ENCODE measurements at places on chromosomes 3 and 15.

DNA sequence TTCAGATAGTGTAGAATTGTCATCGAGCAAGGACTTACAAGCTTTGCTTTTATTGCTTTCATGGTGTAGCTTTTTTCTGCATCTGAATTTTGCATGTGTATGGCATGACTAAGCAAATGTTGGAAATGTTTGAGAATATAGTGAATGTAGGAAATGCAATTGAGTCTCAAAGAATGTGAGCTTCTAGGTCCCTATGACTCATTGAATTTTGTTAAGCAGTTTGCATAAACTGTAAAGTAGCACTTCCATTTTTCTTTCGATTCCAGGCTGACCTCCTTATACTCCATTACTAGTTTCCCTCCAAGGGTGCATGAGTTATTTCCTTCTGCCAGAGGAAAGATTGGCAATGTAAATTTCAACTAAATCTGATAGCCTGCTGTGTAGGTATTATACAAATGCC, 619.2 kb downstream of the DIPK2A start:
- no peak for DNase-seq

GRCh38 chr15:98842973-98843285, 164.7 kb downstream of the PGPEP1L start:
- no peak for DNase-seq

DNA sequence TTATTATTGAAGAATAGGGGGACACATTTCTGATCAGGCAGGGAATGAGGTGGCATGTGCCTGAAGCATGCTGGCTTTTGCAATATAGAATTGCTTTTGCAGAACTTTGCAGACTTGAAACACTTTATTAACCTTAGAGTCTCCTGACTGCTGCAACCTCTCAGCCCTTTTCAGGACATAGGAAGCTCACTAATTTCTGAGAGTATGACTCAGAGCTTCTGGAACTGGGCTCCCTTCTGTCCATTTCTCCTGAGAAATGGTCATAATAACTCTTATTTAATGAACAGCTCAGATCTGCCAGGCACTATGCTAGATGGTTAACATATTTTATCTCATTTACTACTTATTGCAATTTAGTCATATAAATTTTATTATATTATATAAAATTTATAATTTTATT, 38.6 kb upstream of the DGKG start:
- DNase-seq: no peak

GRCh38 chr3:126533506-126533905, 9.6 kb downstream of the CHST13 start:
- no peak for DNase-seq

DNA sequence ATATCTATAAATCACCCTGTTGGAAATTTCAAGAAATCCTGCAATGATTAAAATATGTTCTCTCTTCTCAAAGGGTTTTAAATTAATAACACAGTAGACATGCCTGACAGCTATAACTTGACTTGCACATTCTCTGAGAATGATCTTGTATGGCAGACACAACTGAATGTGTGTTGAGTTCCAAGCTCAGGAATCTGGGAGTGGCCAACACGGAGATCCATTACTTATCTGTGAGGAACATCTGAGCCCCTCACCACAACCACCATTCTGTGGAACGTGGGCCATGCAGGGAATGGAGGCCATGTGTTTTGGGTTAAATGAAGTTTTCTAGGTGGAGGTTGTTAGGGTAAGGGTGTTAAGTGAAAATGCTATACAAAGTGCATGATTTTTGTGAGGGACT, 105.3 kb upstream of the CHMP2B start:
- DNase-seq: no peak

- DNase-seq: no peak
These were observed 22.4 kb downstream of the CIAO2A start for GRCh38 chr15:64070965-64071851.

- no peak for DNase-seq
These were observed 199.8 kb upstream of the TLE3 start for GRCh38 chr15:70297465-70298058.

- no peak for DNase-seq
These were observed 78.3 kb upstream of the MLF1 start for GRCh38 chr3:158492685-158493084.

DNA sequence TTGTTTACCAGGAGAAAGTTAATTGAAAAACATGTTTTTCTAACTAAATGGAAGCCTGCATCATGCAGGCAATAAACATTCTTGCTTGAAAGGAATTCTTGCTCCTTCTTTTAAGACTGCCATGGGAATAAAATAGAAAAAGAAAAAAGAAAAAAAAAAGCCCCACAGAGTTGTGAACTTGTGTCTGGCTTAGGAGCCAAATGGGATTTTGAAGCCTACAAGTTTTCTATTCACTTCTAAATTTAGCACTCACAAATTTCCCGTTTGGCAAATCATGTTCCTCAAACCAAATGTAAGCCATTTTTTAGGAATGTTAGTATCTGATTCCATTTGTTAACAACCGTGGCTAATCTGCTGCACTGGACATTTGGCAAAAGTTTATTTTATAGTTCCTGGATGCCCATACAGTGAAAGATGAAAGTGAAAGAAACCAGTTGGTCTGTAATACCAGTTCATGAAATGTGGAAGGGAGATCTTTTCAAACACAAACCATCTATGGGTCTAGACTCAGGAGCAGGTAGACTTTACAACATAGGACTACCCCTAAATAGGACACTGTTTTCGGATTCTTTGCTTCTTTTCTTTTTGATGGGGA, 133.8 kb upstream of the GMNC start:
- no peak for DNase-seq

GRCh38 chr3:173199568-173199967, 58.5 kb upstream of the SPATA16 start:
- no peak for DNase-seq

- no peak for DNase-seq
These were observed 8.8 kb upstream of the GOLGA8J start for GRCh38 chr15:30073915-30074314.

GRCh38 chr3:42655980-42656679, 2.6 kb downstream of the ZBTB47 start:
- DNase-seq: no peak

- no peak for DNase-seq
These were observed 179.1 kb downstream of the WDR72 start for GRCh38 chr15:53580366-53580765.

GRCh38 chr3:195888981-195889869, 19.1 kb downstream of the TNK2 start:
- no peak for DNase-seq

GRCh38 chr3:128054367-128054766, 2.1 kb downstream of the SEC61A1 start:
- no peak for DNase-seq

- no peak for DNase-seq
These were observed 17.1 kb downstream of the HEXA start for GRCh38 chr15:72358650-72359171.

GRCh38 chr3:140441006-140441405, 236.9 kb upstream of the TRIM42 start:
- DNase-seq: no peak

- DNase-seq: no peak
These were observed 6.0 kb downstream of the NIT2 start for GRCh38 chr3:100340527-100340926.

- no peak for DNase-seq
These were observed 162.4 kb downstream of the GHSR start for GRCh38 chr3:172285844-172286243.

GRCh38 chr15:90058308-90058707, 44.0 kb downstream of the IDH2 start:
- no peak for DNase-seq

- DNase-seq: no peak
These were observed 109.9 kb downstream of the TBC1D5 start for GRCh38 chr3:17632401-17633100.

- DNase-seq: no peak
These were observed 379.0 kb downstream of the TIGIT start for GRCh38 chr3:114672692-114673447.

GRCh38 chr15:98514034-98514622, 134.2 kb upstream of the IGF1R start:
- no peak for DNase-seq

DNA sequence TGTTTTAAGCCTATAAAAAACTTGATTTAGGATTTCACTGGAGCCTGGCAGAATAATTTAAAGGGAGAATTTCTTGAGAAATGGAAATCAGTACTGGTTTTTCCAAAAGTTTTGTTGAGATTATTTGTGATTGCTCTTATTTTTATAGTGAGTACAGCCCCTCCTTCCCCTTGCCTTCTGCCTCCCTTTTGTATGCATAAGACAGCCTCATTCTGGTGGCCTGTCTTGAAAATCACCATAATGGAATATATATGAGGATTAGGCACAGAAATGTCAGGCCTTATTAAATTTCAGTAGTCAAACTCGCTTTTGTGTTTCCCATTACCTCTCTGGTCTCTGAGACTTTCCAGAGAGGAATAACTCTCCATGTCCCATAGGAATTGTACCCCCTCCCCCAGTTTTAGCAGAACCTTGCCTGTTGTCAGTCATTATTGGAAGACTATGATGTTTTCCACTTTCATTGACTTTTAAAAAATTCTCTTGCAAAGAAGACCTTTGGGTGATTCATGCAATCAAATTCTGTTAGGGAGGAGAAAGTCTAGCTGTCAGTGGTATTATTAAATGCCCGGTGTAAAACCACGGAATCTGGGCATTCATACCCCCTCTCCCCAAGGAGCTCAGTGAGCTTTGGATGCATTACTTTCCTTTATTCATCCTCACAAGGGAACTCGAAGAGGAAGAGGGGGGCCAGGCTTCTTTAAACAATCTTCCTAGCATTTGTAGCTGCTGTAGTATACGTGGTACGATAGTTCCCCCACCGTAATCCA, 171.6 kb upstream of the TSC22D2 start:
- no peak for DNase-seq

GRCh38 chr3:16692486-16693344, 87.5 kb upstream of the DAZL start:
- no peak for DNase-seq

DNA sequence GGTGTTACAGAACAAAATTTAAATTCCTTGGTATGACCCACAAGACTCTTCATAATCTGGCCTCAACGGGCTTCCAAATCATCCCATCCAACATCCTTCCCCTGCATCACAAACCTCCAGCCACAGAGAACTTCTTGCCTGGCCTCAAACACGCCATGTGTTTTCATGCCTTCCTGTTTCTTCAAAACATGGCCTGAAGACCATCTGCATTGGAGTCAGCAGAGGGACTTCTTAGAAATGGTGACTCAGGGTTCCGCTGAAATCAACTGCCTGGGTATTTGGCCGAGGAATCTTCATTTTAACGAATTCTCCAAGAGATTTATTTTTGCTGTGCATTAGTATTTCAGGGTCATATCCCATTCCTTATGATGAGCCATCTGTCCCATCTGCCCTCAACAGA, 138.1 kb upstream of the RAP2B start:
- no peak for DNase-seq

GRCh38 chr3:161770484-161771386, 274.1 kb downstream of the OTOL1 start:
- no peak for DNase-seq

GRCh38 chr3:61483997-61484396, 77.4 kb upstream of the PTPRG start:
- no peak for DNase-seq

GRCh38 chr15:41416742-41417417, at the start of gene RTF1:
Gene RTF1 (plus strand): TSS chr15:41417095. CDS start chr15:41417116, 21 bp downstream.
- peak; percentile 85 for DNase-seq

DNA sequence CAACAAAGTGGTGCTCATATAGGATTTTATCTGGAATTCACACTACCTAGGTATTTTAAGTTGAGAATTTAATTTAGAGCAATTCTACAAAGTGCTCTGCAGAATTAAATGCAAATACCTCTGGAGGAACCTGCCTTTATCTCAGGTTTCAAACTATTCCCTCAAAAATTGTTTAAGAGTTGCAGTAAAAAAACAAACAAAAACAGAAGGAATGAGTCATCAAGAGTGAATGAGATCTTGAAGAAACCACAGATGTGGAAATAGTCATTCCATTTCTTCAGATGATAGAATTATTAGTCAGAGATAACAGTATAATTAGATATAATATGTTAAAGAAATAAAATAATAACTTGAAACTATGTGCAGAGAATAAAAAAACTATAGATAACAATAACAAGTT, 80.8 kb upstream of the SCN5A start:
- DNase-seq: no peak

DNA sequence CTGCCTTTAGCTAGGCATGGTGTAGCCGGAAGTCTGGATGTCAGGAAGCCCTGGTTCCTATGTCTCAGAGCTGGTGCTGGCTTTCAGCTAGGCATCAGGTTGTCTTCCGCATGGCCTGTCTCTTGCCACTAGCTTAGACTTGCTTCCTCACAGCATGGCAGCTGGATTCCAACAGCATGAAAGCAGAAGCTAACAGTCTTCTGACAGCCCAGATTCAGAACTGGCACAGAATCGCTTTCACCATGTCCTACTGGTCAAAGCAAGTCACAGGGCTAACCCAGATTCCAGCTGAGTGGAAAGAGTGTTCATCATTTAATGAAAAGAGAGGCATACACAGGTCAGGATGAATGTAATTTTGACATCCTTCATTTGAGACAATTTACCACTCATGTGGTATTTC, 1050.5 kb downstream of the ROBO2 start:
- DNase-seq: no peak

DNA sequence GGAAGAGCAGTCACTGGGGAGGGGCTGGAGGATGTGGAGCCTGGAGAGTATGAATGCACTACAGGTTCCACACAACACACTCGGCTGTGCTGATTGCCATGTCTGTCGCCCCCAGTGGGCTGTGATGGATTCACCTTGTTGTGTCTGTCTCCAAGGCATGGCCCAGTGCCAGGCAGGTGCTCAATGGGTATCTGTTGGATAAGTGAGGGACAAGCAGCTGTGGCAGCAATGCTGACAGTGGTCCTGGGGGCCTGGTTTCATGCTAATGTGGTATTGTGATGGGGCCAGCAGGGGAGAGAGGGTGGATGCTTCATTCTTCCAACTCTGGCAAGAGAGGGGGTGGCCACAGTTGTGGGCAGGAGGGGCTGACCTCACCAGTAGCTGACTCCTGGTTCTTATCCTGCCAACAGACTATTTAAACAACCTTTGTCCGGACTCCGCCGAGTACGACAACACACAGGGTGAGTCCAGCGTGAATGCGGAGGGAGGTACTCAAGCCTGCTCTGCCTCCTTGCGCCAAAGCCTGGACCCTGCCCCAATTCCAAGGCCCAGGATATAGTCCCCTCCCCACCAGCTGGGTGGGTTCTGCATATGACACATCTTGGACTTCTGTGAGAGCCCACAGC, 47.3 kb upstream of the NR2C2 start:
- peak; percentile 47 for DNase-seq

DNA sequence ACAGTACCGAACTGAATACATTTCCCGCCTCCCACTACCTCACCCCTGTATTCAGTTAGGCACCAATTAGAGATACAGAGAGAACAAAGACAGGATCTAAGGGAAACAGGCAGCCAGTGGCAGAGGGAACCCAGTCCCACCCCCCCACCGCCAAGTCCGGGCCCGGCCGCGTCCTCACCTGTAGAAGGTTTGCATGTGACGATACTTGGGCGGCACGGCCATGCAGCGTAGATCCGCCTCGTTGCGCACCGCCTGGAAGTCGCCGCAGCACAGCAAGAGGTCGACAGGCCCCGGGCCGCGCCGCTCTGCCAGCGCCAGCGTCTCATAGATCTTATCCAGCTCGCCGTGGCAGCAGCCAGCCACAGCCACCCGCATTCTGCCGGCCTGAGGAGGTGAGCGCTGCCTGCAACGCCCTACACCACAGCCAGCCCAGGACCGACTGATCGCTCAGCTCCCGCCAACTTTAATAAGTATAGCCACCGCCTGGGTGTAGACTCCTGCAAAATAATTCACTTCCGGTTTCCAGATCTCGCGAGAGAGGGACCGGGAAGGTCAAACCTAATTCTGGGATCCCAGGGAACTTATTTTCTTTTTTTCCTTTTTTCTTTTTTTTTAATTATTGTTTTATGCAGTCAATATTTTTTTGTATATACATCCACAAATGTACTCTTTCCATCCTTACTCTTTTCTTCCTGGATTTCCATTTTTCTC, at the start of gene DBR1:
Gene DBR1, minus strand, starts transcription at position 501 of the 711 bp plus-strand sequence. Its CDS starts 126 bp downstream, at position 375.
- peak; percentile 96 for DNase-seq

All from NCI-H146 (cell line).